H54 (cell line): ENCODE measurements at places on chromosomes 3 and 15.

DNA sequence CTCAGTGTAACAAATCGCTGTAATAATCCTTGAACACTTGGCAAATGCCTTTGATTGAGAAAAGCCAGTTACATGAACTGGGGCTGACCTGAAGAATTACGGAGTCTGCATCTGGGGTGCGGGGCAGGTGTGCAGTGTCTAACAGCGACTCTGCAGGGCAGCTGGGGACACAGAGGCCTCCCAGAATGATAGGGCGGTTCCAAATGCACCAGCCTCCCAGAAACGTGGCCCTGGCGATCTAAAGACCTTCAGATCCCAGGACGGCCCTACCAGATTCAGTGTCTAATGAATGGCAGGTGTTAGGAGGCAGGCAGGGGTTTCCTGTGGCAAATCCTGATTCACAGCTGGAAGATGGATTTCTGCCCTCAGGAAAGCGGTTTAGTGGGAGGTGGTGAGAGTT is 100.5 kb upstream of the RGMA start:
- no peak for DNase-seq

DNA sequence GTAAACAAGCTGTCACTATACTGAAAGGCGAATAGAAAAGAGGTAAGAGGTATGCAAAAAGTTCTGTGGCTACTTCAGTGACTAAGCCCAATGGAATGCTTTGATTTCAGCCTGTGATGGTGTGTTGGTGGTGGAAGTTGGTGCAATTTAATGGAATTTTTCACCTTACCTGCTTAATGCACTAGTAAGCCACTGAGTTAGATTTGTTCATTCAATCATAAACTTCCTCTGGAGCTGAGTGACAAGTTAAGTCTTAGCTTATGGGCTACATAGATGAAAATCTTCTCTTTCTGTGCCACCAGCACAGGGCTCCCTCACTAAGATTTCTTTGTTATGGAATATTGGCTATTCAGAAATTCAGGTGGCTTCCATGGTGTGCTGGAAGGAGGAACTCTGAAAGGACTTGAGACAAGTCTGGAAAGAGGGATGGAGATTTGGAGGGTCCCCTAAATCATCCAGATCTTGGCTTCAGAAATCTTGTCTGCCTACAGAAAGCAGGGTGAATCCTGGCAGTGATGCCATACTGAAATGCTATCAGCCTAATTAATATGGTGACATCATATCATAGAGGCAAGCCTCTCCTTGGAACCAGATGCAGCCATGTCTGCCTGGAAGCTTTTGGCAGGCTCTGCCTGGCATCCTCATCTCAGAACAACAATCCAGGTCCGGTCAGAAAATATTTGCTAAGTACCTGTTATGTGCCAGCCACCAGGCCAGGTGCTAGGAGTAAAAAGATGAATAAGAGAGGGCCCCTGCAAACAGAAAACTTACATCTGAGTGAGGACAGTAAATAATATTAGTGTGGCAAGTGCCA is 8.1 kb upstream of the GAP43 start:
- peak; percentile 5 for DNase-seq

DNA sequence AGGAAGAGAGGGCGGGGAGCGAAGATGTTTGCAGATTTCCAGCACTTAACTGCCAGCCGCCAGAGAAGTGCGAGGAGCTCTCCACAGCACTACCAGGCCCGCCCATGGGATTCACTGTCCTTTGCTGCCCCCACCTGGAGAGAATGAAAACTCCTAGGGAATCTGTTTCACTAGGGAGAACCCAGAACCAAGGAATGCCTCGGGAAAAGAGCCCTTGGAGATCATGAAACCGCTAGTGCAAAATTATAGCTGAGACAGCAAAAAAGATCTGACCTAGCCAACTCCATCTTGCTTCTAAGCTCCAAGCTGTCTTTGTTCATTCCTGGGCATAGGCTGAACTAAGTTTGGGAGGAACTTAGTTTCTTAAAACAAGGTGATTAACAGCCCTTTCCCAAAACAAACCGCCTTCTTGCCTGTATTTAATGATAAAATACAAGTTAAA is 82.6 kb upstream of the GCNT3 start:
- peak; percentile 53 for DNase-seq

DNA sequence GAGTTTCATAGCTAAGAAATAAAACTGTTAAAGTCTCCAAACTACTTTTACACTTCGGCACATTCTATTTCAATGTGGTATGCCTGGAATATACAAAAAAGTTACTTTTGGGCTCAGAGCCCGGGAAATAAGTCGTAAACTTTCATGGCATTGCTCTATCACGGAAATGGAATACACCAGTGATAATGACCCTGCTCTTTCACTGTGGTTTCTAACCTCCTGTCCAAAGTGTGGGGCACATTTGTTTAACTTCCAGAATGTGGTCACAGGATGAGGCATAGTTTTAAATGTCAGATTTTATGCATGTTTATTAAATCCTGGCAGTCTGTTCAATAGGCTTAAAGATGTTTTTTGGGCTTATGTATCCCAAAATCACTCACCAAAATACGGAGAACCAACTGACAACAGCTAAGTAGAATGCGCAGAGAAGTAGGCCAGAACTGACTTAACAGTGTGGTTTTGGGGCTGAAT is 5.1 kb downstream of the CXCR6 start:
- no peak for DNase-seq

DNA sequence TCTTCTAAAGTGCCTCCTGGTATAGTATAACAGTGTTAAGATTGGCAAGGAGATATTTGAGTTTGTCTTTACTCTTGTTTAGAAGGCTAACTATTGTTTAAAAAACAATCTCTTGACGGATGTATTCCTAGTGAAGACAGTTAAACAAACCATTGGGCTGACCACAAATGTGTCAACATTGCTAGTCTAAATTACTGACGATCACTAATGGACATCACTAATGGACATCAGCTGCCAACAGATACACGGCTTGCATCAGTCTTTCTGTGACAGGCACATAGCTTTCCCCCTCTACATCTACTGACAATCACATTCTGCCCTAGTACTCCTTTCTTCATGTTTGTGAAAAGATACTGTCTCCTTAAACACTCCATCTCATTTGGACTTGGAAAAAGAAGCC is 57.1 kb upstream of the ETV5 start:
- DNase-seq: no peak

- DNase-seq: no peak
Measured at GRCh38 chr3:169041677-169042171, 621.8 kb downstream of the MECOM start.

DNA sequence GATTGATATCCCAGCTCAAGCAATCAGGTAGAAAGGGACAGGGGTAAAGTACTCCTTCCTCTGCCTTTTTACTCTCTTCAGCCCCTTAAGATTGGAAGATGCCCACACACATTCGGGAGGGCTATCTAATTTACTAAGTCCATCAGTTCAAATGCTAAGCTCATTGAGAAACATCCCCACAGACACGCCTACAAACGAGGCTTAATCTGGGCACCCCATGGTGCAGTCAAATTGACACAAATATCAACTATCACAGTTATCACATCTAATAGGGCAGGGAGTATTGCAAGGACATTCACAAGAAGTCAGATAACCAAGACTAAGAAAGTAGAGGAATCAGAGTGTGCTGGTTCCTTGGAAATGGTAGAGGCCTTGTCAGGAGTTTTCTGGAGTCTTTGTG is 437.8 kb upstream of the AZI2 start:
- DNase-seq: no peak

DNA sequence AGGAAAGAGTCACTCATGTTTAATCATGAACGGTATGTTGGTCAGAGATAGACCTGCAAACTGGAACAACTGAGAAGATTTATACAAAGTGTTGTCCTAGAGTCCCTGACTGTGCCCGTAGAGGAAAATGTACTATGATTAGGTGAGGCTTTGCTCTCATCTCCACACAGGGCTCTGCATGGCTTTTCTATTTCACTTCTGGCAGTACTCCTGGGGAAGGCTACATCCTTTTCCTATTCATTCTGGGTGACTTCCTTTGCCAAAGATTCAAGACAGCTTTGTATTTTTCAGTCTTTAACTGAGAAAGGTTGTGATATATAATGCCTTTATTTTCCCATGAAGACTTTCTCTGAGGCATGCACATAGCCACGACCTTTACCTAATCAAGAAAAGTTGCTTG is 414.7 kb downstream of the ZBTB20 start:
- DNase-seq: no peak

DNA sequence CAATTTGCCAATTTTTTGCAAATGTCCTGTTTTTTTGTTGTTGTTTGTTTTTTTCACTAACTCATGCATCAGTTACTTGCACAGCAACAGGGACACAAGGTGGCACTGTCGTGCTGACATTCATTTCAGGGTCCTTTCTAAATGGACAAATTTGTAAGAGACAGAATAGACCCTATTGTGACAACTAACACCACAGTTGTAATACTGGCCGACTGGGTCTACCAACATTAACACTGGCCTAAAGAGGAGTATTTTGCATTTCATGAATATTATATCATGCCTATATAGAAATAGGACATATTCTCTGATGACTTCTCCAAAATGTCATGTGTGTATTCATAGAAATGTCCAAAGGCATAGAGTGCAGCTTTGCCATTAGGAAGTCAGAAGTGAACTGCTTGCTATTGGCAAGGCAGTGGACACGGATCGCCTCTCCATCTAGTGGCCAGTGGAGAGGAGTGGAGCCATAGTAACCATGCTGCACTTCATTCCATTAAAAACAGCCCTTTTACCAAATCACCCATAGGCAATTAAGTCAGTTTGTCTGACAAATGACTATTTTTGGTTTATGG is 54.8 kb downstream of the ZBTB20 start:
- no peak for DNase-seq

GRCh38 chr3:58560771-58561311 is 16.4 kb downstream of the FAM107A start:
- peak; percentile 78 for DNase-seq

GRCh38 chr15:66251790-66252684 is 1.5 kb downstream of the MEGF11 start:
- DNase-seq: peak; percentile 61

- DNase-seq: peak; percentile 48
Measured at GRCh38 chr15:75452364-75452864, 924 bp upstream of the SIN3A start.

- no peak for DNase-seq
Measured at GRCh38 chr3:27805282-27805681, 83.2 kb upstream of the EOMES start.

DNA sequence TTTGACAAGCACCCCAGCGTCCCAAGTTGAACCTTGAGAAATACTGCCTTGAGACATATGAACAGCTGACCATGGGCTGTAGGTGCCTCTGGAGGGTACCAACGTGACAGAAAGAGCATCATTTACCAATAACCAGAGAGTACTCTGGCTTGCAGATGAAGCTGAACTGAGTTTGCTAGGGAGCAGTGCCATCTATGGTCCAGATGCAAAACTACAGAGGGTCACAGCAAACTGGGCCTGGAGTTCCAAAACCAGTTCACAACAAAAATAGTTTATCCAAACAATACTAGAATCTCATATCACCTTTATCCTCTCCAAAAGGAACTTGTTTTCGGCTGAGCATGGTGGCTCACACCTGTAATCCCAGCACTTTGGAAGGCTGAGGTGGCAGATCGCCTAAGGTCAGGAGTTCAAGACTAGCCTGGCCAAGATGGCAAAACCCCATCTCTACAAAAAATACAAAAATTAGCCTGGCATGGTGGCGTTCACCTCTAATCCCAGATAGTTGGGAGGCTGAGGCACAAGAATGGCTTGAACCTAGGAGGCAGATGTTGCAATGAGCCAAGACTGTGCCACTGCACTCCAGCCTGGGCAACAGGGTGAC is 69.3 kb downstream of the CHAC1 start:
- peak; percentile 23 for DNase-seq

DNA sequence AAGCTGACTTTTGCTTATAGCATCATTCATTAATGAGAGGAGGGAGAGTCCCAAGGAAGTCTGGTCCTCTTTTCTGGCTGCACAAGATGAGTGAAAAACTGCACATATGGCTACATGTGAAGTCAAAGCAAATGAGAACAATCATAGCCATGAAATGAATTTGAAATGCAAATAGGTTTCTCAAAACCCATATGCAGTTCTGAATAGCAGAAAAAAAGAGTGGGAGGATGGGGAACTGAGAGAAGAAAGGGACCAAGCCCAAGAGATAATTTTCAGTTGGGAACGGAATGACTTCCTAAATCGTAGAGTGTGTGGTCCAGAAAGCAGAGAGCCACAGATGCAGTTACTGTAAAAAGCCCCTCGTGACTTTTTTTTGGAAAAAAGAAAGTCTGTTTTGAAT is 66.3 kb downstream of the GTPBP8 start:
- no peak for DNase-seq

DNA sequence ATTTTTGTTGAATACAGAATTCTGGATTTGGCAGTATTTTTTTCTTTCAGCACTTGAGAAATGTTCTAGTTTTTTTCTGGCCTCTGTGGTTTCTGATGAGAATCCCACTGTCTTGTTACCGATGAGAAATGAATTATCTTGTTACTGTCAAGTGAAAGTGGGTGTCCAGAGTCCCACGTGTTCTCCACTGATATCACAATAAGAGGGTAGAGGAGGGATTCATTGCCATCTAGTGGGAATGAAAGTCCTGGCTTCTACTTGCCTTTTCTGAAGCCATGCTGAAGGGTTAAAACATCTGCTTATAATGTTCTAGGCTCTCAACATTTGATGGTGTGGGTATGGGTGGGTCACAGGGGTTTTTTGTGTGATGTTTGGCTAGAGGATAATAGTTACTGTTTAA is 66.1 kb downstream of the SEC22A start:
- no peak for DNase-seq

- DNase-seq: no peak
Measured at GRCh38 chr3:23136054-23136453, 67.1 kb upstream of the UBE2E2 start.

DNA sequence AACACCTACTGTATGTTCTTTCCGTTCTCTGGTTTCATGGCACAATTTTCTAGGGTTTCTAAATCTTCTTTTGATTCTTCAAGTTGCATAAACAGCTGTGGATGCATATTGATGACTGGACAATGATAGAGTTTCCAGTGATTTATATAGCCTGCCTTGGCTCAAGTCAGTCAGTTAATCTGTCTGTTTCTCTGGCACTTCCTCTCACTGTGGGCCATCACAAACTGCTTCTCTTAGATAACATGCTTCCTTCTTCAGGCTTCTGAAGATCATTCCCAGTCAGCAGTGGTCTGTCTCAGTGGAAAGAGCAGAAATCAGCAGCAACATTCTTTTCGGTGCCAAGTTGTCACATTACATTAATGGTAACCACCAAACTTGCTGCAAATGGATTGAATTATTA is 207.2 kb downstream of the RYR3 start:
- DNase-seq: no peak

DNA sequence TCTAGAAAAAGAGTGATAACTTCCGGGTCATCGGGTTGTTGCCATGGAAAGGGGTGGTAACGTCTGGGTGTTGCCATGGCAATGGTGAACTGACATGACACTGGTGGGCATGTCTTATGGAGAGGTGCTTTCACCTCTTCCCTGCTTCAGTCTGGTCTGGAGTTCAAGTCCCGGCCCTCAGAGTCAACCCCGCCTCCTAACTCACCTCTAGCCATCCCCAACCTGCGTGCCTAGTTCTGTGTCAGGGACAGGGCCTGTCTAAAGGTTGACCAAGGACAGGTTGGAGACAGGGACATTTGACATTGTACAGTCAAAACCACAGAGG is 96.0 kb downstream of the LSM3 start:
- DNase-seq: no peak

- DNase-seq: no peak
Measured at GRCh38 chr15:75038231-75038630, 14.8 kb downstream of the PPCDC start.

- no peak for DNase-seq
Measured at GRCh38 chr15:38242055-38242454, 10.6 kb upstream of the SPRED1 start.
